ENCODE measurements at places on chromosomes 13 and 19.

DNA sequence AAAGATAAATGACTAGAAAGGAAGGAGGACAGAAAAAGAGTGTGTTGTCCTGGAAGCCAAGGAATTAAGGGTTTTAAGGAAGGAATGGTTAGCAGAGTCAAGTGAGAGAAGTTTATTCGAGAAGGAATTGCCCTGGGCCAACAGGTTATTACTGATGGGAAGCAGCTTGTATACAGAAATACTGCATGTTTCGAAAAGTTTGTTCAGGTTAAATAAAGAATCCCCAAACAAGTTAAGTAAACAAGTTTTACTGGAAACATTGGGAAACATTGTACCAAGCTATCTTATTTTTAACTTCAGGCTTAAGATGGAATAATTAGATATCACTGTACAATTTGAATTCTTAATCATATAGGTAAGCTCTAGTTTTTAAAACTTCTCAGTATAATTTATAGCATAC, 28.2 kb upstream of the FBXL3 start:
- ATAC-seq = no peak

DNA sequence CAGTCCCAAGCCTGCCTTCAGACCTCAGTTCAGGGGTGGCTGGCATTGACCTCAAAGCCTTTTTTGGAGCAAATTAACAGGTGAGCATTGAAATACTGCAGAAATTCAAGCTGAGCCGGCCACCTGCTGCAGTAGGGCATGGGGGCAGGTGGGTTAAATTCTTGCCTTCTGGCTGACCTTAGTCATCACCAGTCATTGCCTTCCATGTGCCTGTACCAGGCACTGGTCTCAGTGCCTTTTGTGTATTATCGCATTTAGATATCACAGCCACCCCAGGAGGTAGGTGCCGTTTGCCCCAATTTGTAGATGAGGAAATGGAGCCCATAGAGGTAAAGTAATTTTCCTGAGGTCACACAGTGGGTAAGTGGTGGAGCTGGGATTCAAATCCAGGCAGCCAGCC, 7.2 kb downstream of the PPP1R37 start:
- no peak for ATAC-seq

GRCh38 chr13:102195566-102196462, 206.0 kb downstream of the FGF14 start:
- peak; percentile 88 for ATAC-seq

GRCh38 chr19:13995017-13995728, 10.9 kb downstream of the RFX1 start:
- no peak for ATAC-seq

- no peak for ATAC-seq
Observed at GRCh38 chr13:44266305-44266704, 107.3 kb upstream of the SERP2 start.

DNA sequence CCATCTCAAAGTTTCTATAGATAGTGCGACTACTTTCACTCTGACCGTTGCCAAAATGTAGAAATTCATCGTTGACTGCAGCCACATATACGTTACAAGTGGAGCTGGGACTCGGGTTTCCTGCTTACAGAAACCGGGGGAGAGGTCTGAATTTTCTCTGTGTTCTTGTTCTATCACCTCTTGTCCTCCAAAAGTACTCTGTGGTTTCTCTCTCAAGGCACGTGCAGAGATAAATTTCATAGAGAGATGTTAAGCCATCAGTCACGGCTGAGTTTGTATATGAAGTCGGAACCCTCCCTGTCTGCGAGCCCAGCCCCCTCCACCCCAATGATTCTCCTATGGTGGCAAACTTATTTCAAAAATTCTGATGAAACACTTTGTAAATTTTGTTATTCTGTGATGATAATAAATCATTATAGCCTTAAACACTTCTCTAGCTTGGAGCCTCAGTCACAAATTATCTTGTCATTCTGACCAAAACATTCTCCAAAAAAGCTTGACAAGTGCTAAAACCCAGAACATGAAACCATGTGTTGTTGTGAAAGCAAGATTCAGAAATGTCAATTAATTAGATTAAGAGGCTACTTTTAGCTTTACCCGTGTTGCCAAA, 87.5 kb downstream of the TSHZ3 start:
- no peak for ATAC-seq

DNA sequence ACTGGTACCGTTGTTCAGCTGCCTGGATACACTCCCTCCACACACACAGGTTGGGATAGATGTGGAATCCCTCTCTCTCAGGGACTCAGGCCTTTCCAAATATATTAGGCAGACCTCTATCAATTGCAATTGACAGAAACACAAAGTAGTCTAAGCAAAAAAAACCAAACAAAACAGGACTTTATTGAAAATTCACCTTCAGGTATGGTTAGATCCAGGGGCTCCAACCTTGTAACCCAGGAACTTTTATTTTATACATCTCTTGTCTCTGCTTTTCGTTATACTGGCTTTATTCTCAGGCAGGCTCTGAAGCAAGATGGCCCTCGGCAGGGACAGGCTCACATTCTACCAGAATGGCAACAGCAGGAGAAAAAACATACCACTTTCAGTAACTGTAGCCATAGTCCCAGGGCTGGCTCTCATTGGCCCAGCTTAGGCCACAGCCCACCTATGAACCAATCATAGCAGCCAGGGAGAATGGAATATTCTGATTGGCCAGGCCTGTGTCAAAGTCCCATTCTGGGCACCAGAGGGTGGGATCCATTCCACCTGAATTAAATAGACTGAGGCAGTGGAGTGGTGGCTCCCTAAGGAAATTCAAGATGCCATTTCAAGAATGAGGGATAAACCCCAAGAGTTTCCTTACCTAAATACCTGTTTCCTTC, 13.1 kb upstream of the CEACAM19 start:
- ATAC-seq = peak; percentile 32

DNA sequence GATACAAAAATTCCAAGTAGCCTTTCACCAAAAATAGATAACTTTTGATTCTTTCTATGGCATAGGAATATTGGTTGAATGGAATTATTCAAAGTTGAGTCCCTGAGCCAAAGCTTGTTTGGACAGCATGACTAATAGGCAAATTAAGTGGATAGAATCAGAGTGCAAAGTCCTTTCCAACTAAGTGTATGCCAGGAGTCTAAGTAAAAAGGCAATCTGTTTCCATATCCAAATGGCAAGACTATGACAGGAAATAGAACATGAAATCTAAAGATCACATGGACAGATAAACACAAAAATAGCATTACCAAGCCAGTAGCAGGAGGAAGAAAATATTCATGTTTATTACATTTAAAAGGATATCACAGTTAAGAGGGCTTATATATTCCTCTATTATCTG, 804.6 kb downstream of the SLITRK6 start:
- ATAC-seq = peak; percentile 96

- ATAC-seq = peak; percentile 73
Observed at GRCh38 chr13:98571955-98572662, 4.8 kb downstream of the STK24 start.

DNA sequence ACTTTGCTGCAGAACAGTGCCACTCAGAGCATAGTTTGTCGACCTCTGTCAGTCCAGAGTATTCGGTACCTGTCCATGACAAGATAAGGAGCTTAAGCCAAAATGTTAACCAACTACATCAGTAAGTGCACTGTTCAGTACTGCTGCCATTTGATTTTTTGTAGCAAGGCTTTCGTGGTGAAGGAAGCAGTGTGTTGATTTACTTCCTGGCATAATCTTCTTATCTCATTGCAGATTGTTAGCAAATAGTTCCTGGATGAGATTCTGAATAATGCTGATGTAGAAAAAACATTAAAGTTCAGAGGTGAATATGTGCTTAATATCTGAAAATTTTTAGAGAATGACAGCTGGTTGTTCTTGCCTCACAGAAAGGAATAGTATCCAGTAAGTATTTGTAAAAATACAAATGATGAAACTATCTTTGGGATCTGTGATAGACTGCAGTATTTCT, 85.7 kb downstream of the LRRC63 start:
- ATAC-seq = no peak

- no peak for ATAC-seq
Observed at GRCh38 chr13:39600766-39601165, 2.2 kb downstream of the LHFPL6 start.

- ATAC-seq = peak; percentile 2
Observed at GRCh38 chr19:38682872-38683392, 35.5 kb downstream of the ACTN4 start.

- no peak for ATAC-seq
Observed at GRCh38 chr13:43579321-43579720, 207.5 kb downstream of the ENOX1 start.

DNA sequence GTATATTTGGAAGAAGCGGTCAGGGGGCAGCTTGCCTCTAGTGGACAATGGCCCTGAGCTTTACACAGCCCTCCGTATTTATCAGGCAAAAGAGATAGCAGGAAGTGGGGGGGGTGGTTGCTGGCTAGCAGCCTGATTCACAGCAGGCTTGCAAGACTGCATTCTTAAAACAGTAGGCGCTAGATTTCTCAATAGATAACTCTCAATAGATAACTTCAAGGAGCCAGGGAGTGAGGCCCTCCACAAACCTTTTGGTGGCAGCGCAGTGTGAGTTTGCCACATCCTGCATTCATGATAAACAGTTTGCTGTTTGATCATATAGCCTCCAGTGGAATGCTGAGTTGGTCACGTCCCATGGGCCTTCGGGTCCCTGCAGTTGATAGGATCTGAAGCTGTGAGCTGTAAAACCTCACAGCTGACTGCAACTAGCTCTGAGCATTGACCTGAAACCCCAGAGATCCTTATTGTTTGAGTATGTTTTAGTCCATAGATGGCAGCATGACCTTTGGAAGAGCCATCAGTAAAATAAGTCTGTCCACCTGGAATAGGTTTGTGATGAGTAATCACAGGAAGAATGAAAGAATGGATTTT, 12.2 kb downstream of the FPR3 start:
- no peak for ATAC-seq

- peak; percentile 64 for ATAC-seq
Observed at GRCh38 chr13:31909864-31910551, 121.6 kb upstream of the FRY start.

DNA sequence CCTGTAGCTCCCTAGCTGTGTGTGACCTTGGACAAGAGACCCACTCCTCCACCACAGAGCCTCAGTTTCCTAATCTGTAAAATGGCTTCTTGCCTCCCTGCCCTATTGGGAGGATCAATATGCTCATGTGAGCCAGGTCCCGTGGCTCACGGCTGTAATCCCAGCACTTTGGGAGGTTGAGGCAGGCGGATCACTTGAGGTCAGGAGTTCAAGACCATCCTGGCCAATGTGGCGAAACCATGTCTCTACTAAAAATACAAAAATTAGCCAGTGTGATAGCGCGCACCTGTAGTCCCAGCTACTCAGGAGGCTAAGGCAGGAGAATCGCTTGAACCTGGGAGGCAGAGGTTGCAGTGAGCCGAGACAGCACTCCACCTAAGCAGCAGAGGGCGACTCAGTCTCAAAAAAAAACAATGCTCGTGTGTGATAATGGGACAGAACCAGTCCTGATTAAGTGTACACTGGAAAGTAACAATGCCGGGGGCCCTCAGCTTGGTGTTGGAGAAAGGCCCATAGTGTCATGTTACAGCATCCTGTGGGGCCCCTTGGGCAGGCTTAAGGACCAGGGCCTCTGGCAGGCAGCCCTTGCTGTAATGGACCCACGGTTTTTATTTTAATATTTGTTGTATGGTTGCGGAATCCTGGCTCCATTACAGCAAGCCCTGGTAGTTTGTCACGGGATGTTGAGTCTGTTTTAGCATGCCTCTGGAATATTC, 6.8 kb downstream of the RPS11 start:
- peak; percentile 75 for ATAC-seq

All from SK-N-SH treated with all-trans-retinoic acid at 6 μM for 48 hours (cell line).